ENCODE measurements at places on chromosomes 6 and 20.

DNA sequence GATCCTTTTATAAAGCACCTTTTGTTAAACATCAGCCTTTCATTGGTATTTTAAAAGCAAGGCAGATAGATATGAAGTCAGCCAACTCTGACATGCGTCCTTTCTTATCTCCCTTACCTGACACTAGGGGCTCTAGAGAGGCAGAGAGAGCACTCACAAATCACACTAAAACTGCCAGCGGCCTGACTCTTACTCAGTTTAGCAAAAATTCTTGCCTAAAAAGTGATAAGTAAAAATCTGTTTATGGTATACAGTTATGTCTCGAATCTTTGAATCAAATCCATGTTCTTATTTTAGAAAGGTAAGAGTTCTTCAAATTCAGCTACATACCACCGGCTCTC, 10.4 kb upstream of the TDRD6 start:
- ATAC-seq = 0 out of 3 replicates have a peak, but pooled peaks have one; percentile 32

- no peak for ATAC-seq
Observed at GRCh38 chr6:37552267-37552666, 52.6 kb upstream of the CCDC167 start.

GRCh38 chr20:64176551-64176950, 12.3 kb downstream of the MYT1 start:
- ATAC-seq = no peak

DNA sequence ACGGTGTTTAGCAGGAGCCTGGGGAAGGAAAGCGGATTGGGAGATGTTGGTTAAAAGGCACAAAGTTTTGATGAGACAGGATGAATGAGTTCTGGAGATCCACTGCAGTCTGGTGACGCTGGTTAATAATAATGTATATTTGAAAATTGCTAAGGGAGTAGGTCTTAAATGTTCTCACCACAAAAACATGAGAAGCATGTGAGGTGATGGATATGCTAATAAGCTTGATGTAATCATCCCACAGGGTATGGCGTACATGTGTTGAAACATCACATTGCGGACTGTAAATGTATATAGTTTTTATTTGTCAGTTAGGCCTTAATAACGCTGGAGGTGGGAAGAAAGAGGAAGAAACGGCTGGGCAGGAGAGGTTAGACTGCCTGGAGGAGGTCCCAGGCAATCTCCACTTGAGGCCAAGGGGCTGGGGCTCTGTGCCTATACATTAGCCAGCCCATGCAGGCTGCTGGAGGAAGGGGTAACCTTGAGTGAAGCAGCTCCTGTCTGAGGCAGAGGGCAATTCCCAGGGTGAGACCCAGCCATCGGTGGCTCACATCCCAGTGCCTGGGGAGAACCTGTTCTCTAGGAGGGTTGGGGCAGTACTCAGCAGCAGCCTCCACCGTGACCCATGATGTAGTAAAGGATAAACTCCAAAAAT, 188.2 kb upstream of the QKI start:
- ATAC-seq = no peak

- ATAC-seq = no peak
Observed at GRCh38 chr6:2810092-2810671, 31.5 kb downstream of the SERPINB1 start.

- ATAC-seq = no peak
Observed at GRCh38 chr6:56657354-56657753, 14.7 kb upstream of the DST start.

DNA sequence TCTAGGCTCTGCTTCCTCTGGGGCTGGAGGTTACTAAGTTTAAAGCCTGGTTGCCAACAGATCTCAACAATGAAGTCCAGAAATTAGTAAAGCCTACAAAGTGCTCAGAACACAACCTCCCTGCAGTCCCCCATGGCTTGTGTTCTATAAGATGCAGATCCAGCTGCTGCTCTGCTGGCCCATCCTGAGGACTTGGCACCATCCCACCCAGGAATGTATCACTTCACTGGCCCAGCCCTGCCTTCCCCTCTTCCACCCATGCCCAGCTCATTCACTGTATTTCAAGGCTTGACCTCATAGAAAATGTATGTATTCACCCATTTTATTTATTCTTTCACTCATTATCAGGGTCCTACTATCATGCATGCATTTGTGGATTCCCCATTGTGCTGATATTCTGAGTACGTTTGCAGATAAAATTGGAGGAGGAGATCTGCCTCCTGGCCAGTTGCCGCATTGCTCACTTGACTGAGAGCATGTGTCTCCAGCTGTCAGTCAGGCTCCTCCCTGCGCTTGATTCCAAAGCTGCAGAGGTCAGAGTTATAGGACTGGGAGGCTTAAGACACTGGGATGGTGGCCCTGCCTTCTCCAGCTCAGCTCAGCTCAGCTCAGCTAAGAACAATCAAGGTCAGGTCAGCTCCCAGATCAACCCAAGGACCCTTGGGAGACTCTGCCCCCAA, 104.8 kb downstream of the MAFB start:
- ATAC-seq = no peak

DNA sequence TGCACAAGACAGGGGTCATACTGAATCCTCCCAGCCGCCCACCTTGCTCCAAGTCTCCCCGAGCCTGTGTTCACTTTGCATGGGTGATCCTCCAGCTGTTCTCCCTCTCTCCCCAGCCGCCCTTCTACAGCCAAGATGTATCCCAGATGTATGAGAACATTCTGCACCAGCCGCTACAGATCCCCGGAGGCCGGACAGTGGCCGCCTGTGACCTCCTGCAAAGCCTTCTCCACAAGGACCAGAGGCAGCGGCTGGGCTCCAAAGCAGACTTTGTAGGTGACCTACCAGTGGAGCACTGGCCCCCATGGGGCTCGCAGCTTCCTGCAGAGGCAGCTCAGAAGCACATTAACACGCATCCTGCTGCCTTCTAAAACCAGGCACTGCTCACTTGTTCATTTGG, 14.6 kb upstream of the IFT52 start:
- ATAC-seq = no peak

DNA sequence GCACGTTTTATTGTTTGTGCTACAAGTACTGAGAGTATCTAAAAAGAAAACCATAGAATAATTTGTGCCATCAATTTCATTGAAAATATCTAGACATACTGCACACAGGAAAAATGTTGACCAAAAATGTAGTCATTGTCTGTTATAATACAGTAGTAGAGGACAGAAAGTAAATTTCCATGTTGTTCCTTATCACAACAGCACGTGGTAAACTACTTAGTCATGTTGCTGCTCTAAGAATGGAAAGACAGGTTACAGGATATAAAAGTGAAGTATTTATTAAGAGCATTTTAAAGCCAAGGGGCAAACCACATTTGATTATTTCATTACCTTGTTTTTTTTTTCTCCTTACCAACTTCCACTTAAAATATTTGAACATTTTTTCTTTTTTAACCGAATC, 89.0 kb upstream of the CEP85L start:
- ATAC-seq = no peak

DNA sequence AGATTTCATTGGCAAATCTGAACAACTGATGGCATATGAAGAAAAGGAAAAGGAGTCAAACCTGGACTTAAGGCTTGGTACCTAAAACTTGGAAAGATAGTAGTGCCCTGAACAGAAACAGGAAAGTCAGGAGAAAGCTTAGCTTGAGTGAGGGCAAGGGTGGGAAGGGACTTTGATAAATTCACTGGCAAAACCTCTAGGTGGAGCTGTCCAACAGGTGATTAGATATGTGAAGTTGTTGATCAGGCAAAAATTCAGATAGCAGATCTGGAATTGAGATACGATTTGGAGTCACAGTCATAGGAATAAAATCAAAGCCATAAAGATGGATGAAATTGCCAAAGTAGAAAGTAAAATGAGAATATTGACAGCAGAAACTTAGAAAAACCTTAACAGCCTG, 16.1 kb upstream of the ZNF292 start:
- peak; percentile 89 for ATAC-seq

GRCh38 chr6:21067521-21067920, 526.0 kb upstream of the SOX4 start:
- ATAC-seq = no peak

DNA sequence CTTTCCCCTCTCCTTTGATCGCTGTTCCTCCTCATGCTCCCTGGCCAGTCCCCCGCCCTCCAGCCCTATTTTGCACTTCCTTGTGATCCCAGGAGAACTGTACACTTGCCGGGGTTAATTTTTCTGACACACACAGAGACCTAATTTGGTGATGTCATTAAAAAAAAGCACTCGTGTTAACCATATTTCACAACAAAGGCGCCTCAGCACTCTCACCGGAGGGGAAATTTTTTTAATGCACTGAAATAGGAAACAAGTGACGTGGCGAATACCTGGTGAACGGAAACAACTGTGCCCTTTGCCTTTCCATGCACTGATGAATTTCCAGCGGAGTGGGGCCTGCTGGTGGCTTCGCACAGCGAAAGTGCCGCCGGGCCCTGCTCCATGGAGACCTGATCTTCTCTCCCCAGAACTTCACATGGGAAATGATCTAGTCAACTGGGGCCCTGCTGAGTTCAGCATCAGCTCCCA, 53.9 kb upstream of the TAGAP start:
- no peak for ATAC-seq

GRCh38 chr6:145086197-145086596, 649.1 kb downstream of the EPM2A start:
- ATAC-seq = no peak

DNA sequence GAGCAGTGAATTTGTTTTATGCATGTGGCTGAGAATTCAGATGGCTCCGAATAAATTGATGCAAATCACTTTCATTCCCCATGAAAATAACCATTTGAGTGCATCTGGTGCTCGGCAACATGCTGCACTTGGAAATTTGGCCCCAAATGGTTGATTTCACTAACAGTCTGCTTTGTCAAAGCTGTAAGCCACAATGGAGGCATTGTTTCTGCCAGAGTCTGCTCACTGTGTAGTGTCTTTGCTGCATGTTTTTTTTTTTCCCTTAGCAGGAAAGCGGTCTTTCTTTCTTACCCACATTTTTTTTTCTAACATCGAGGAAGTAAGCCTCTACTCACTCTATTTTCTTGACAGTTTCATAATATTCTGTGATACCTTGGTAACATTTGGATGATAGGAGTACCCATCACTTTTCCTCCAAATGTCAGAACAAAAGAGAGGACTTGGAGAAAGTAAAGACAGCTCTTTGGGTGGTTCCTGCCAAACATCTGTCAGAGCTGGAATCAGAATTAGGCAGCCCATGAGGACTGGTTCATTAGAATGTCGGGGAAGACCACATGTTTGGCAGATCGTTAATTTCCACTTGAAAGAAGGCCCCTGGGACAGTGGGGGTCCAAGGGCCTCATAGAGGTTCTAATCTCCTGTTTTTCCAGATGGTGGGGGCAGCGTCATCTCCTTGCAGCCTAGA, 149.5 kb downstream of the DOK5 start:
- ATAC-seq = no peak

- peak; percentile 86 for ATAC-seq
Observed at GRCh38 chr6:130282234-130282995, 59.7 kb upstream of the SAMD3 start.

DNA sequence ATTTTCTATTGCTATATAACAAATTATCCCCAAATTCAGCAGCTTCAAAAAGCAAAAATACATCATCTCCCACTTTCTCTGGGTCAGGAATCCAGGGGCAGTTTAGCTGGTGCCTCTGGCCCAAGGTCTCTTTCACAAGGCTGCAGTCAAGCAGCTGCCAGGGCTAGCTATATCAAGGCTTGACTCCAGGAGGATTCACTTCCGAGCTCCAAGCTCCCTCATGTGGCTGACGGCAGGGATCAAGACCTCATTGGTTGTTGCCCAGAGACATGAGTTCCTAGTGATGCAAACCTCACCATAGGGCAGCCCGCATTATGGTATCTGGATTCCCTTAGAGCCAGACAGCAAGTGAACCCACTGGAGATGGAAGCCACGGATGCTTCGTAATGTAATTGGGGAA, 1.3 kb upstream of the VNN1 start:
- ATAC-seq = peak; percentile 82

- ATAC-seq = no peak
Observed at GRCh38 chr6:71979911-71980310, 93.6 kb downstream of the RIMS1 start.

- ATAC-seq = no peak
Observed at GRCh38 chr20:50068041-50068651, 44.8 kb downstream of the UBE2V1 start.

GRCh38 chr20:38222231-38222922, 38.2 kb downstream of the KIAA1755 start:
- 0 out of 3 replicates have a peak, but pooled peaks have one; percentile 7 for ATAC-seq

- no peak for ATAC-seq
Observed at GRCh38 chr20:52869698-52870501, 102.3 kb upstream of the TSHZ2 start.

DNA sequence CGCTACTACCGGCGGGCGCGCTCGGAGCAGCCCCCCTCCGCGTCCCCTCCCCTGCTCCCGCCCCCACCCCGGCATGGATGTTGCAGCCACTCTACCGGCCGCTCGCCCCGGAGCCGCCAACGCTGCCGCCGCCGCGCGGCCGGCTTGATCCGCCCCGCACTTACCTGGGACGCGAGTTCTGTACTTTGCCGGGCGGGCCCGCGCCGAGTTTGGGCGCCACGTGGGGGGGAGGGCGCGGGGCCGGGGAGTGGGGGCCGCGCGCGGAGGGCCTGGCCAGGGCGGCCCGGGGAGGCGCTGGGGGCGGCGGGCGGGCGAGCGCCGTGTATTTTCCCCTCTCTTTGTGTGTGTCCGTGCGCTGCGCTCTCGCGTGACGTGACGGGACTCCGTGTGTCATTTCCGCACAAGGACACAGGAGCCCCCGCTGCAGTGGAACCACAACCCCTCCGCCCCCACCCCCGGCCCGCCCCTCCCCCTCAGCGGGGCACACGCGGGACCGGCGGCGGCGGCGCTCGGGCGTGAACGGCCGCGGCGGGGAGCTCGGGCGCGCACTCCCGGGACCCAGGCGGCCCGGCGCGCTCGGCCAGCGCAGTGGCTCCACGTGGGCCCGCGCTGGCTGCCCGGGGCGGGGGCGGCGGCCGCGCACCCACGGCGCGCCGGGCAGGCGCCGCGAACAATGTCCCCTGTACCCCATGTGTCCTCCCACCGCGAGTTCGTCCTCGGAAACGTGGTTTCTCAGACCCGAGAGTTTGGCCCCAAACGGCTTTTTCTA, at the start of gene BEND3:
Gene BEND3, minus strand, starts transcription at position 590 of the 769 bp plus-strand sequence. CDS start 16,230 bp downstream, outside the sequence.
- ATAC-seq = no peak

- ATAC-seq = no peak
Observed at GRCh38 chr6:127937102-127937501, 36.2 kb upstream of the THEMIS start.

GRCh38 chr6:32415521-32416019, 8.6 kb upstream of the BTNL2 start:
- ATAC-seq = peak; percentile 88

GRCh38 chr6:139529420-139529819, 155.0 kb upstream of the CITED2 start:
- no peak for ATAC-seq

- ATAC-seq = no peak
Observed at GRCh38 chr6:170049641-170050561, 241.0 kb downstream of the DLL1 start.

DNA sequence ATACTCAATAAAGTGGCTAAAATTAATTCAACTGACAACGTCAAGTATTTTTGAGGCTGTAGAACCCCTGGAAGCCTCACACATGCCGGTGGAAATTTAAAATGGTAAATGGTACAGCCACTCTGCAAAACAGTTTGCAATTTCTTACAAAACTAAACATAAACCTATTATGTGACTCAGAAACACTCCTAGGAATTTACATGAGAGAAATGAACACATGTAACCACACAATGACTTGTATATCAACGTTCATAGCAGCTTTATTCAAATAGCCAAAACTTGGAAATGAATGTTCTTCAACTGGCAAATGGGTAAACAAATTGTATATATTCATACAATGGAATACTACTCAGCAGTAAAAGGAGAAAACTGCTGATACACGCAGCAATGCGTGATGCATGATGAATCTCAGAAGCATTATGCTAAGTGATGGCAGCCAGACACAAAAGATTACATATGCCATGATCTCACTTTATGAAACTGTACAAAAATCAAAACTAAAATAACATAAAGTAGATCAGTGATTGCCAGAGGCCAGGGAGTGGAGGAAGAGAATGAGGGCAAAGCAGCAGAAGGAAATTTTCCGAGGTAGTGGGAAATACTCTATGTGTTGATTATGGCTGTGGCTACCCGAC, 112.5 kb downstream of the FAM50B start:
- no peak for ATAC-seq

All from SK-N-SH treated with all-trans-retinoic acid at 6 μM for 48 hours (cell line).